ENCODE measurements at places on chromosomes 7 and 10.

DNA sequence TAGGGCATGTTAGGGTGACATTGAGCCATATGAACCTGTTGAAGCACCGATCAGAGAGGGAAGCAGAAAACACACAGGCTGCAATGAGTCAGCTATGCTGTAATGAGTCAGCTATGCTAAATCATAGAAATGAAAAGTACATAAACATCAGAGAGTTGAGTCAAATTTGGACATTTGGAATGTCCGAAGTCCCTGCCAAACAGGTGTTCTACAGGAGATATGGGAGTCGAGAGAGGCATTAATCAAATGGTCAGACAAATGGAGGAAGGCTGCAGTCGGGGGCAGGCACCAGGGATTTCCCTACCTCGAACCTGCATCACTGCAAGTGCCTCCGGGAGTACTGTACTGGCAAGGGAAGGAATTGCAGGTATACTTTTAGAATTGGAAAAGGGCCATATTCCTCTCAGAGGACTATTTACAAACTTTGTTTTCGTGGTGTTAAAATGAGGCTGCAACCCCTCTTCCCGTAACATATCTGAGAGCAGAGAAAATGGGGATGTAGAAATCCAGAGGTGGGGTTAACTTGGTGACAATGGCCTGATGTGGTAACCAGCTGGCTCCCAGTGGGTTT, 8.8 kb upstream of the ZC3HAV1 start:
- DNase-seq = no peak

DNA sequence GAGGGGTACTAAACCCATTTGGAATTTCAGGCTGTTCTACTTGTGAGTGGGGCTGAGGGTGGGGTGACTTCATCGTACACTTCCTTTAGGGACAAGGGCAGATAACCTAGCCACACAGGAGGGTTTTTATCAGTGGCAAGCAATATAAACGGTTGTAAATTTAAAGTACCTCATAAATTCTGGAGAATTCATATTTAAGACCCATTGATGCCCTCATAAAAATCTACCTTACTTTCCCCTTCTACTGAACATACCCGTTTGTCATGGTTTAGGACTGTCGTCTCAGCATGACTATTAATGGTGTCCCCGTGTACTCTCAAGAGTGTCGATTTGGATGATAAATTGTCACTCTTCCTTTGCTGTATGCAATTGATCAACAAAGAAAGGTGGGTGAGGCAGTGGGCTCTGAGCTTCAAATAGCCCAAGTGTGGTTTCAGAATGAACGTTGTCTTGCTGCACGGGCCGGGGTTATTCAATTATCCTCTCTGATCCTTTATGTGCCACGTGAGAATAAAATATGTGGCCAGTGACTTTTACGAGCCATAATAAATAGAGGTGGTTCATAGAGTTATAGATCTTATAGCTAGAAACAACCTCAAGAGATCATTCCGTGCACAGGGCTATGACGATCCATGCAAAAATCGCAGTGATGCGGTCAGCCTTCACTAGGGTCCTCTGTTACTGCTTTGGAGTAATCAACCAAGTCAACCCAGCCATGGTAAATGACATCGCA, 82.2 kb downstream of the FAM107B start:
- DNase-seq = no peak

- no peak for DNase-seq
Measured at GRCh38 chr7:105776068-105776790, 100.2 kb downstream of the ATXN7L1 start.

DNA sequence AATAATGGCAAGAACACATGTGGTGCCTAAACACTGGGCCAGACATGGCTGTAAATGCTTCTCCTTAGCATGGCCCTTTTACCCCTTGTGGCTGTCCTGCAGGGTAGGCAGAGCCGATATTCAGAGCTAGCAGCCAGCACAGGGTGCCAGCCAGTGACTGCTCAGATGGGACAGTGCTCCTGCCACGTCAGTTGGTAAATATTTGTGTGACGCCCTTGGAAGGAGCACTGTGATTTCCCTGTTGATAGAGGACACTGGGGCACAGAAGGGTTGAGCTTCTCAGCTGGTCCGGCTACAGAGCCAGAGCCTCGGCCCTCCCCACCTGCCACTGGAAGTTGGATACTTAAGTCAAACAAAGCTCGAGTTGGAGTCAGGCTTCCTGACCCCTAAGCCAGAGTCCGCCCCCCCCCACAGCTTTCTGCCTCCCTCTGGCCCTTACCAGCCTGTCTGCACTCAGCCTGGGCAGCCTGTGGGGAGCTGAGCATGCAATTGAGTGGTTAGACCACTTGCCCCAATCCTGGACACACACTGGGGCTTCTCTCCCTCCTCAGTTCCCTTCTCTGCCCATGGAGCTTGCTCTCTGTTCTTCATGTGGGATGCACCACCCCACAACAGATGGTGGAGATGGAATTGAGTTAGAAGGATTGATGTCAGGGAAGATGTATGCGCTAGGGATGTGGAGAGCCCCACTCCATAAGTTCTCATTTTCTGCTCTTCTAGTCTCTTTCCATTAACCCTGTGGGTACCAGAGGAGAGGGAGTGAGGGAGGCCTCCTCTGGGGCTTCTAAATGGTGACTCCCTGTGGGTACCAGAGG, 350.8 kb downstream of the PLXNA4 start:
- DNase-seq = no peak

DNA sequence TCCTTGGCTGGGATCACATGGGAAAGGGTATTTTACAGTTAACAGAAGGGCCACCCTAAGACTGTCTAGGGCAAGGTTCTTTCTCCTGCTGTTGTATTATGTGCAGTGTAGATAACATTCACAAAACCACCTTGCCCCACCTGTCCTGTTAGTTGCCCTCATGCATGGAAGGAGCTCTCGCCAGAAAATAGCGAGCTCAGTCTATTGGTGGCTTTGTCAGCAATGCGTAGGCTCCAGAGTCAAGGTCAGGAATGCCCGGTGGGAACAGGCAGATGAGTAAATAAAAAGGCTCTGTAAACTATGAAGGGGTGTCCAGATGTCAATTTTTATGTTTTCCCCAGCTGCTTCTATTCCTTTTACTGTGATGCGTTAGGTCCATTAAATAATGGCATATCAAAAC, 107.1 kb upstream of the WDR11 start:
- DNase-seq = no peak

DNA sequence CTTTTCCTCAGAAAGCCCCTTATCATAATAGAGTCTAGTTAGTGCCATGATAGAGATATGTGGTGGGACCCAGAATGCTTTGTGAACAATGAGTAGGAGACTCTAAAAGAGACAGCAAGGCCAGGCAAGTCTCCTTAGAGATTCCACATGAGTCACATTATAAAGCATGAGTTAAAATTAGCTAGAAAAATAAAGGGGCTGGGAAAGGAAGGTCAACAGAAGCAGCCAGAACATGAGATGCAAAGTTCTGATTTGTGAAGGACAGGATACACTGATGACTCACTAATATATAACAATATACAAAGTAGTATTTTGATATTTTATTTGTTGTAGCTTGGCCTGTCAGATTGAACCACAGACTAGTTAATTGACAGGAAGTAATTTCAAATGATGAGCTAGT, 25.3 kb upstream of the SNX13 start:
- DNase-seq = no peak

DNA sequence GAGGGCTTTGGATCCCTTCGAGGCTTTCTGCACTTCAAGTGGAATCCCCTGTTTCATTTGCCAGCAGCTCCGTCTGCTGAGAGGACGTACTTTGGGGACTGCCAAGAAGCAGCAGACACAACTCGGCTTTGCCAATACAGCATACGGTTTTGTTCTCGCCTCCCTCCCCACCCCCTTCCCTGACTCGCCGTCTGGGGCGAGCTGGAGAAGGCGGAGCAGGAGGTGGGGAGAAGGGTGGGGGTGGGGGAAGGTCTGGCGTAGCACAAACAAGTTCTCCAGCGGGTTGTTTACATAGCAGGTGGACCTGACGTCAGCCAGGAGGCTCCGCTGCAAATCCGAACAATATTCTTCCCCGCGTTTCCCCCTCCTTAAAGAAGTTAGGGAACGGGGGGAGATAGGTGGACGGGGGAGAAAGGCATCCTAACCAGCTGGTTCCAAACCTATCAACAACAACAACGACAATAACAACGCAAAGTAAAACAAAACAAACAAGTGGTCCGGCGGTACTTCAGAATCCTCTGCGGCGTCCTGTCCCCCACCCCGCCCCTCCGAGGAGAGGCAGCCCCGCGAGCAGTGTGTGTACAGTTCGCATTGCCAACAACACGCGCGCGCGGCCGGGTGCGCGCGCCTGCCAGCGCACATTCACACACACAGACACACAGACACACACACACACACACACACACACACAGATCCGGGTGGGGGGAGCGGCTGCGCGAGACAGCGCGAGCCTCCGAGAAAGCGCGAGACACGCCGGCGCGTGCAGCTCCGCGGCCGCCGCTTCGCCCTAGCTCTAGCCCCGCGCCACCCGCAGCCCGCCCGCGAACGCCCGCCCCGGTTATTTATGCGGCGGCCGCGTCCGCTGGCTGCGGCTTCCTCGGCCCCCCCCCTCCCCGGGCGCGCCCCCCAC, 167.0 kb upstream of the PPP1R3A start:
- DNase-seq = peak; percentile 53

- DNase-seq = no peak
Measured at GRCh38 chr10:118291122-118291521, 51.0 kb downstream of the FAM204A start.

DNA sequence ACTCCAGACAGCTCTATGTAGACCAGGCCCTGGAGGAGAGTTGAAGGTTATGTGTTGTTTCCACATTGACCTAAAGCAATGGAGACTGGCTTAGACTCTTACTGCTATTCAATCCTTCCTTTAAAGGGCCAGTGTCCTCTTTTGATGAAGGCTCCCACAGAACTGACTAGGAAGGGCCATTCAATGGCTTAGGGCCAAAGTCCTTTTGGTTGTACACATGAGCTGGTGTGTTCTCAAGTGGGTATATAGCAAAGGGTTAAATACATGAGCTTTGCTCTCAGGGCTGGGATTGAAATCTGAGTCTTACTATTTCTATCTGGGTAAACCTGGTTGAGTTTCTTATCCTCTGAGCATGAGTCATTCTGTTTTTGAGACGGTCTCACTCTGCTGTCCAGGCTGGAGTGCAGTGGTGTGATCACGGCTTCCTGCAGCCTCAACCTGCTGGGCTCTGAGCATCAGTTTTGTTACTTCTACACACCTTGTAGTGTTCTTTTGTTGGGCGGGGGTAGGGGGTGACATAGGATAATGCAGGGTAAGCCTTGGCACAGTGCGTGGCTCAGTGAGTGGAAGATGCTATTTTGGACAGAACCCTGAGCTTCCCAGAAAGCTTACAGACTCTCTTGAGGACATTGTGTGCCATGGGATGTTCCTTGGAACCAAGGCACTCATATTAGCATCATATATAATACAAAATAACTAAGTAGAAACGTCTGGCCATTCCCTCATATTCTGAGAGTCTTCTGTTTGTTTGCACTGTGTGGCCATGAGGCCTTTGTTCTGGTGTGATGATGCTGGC, 90.1 kb downstream of the ABCC2 start:
- no peak for DNase-seq

- DNase-seq = no peak
Measured at GRCh38 chr10:15791816-15792524, 68.3 kb downstream of the MINDY3 start.

GRCh38 chr10:70324951-70325781, 41.4 kb upstream of the NPFFR1 start:
- no peak for DNase-seq

DNA sequence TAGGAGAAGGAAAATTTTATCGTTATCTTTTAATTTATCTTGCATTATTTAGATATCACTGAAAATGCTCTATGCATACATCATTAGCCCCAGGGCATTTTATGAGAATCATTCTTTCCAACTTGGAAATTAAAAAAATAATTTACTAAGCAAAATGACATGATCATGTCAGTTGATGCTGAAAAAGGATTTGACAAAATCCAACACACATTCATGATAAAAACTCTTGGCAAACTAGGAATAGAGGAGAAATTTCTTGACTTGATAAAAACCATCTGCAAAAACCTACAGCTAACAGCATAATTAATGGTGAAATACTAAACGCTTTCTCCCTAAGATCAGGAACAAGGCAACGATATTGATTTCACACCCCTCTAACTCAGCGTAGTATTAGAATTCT, 40.2 kb upstream of the RSU1 start:
- DNase-seq = no peak

DNA sequence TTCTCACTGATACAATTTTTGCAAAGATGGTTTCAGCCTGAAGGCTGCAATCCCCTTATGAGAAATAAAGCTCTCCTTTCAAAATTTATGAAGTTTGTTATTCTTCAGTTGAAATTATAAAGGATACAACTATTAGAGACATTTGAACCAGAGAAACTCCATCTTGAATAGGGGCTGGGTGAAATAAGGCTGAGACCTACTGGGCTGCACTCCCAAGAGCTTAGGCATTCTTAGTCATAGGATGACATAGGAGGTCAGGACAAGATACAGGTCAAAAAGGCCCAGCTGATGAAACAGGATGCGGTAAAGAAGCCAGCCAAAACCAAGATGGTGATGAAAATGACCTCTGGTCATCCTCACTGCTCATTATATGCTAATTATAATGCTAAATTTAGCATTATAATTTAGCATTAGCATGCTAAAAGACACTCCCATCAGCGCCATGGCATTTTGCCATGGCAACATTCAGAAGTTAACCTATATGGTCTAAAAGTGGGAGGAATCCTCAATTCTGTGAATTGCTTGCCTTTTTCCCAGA, 22.4 kb upstream of the IFIT1B start:
- DNase-seq = no peak

GRCh38 chr7:149302865-149303264, 40.9 kb downstream of the ZNF783 start:
- no peak for DNase-seq

DNA sequence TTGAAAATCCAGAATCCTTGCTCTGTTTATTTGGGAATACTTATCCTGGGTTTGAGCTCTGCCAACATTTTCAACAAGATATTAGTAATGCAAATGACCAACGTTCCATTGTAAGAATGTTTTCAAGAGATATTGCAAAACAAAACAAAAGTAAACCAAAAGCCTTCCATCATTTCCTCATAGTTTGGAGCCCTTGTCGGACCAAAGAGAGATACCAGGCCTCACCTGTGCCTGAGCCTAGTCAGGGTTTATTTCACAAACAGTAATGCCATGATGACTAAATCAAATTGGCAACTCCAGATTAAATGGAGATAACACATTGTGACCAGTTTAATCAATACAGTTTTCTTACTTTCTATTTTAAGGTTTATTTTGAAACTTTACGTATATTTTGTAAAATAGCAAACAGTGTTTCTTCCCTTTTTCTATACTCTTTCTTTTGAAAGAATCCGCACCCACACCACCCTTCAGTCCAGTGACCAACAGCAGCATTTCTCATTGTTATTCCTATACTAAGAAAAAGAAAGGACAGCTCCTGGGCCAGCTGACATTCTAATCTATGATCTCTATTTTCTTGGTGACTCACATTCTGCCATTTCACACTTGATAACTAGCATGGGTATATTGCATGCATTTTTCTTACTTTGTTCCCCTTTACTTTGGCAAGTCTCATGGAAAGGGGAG, 168.5 kb upstream of the MEOX2 start:
- DNase-seq = no peak

DNA sequence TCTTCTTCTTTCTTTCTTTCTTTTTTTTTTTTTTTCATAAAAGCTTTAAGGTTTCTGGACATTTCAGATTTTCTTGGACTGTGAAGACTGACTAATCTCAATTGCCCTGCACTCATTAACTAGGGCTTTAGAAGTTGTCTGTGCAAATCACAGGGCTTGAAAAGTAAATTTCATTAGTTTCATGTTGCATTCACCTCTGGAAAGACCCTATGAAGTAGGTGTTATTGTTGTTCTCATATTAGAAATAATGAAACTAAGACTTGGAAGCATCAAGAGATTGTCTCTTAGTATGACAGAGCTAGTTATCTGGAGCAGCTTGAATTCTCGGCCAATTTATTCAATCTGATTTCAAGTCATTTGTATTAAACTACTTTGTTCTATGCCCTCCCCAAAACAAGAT, 28.2 kb upstream of the SEMA3D start:
- no peak for DNase-seq

GRCh38 chr10:133277993-133278576, 1.4 kb upstream of the ADAM8 start:
- no peak for DNase-seq
